ENCODE measurements at places on chromosomes 7 and 10.

GRCh38 chr7:35725280-35725680, 30.3 kb upstream of the HERPUD2 start:
- DNase-seq, result no peak

DNA sequence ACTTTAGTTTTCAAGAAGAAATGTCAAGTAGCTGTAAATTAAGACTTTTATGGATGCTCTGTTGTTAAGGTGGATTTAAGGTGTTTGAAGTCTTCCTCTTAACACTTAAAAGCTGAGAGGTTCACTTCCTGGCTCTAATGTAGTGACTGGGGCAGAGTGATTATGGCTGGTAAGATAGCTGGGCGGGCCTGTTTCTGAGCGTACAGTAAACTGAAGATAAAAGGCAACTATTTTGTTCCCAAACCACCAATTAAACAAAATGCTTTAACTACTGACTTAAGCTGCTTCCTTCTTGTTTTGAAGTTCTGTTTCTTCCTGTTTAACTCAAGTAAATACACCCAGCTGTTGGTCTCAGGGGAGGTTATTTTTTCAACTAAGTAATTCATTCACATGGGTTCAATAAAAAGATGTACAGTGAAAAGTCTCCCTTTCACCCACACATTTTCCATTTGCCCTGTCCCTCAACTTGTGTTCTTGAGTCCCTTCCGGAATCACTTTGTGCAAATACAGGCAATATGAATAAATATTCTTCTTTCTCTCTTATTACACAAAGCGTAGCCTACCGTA, 19.3 kb downstream of the VWA2 start:
- DNase-seq, result no peak

DNA sequence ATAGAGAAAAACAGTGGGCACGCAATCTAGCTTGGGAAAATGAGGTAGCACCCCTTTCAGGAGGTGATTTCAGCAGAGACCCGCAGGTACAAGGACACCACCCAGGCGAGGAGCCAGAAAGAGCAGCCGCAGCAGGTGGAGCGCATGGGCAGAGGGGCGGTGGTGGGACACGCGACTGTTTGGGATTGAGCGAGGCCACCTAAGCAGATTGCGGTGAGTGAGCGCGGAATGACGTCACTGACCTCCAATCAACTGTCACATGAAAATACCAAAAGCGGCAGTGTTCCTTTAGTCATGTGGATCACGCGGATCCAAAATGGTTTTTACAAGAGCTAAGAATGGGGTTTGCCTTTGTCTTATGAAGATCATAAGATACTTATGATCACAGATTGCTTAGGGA, 40.2 kb upstream of the SLC26A3 start:
- no peak for DNase-seq

GRCh38 chr10:72615970-72616369, 9.9 kb downstream of the MICU1 start:
- no peak for DNase-seq

- DNase-seq, result no peak
Observed at GRCh38 chr10:11292576-11293302, 275.1 kb downstream of the CELF2 start.

GRCh38 chr7:114567416-114567815, 152.8 kb downstream of the FOXP2 start:
- no peak for DNase-seq

Data from DMS153 (cell line).